CD4-positive, alpha-beta T cell treated with Interleukin-1 beta for 1 hour (primary cell): ENCODE measurements at places on chromosomes 7 and 10.

- DNase-seq = no peak
Observed at GRCh38 chr10:48232717-48233447, 41.6 kb downstream of the FRMPD2 start.

- DNase-seq = no peak
Observed at GRCh38 chr7:50706469-50706937, 76.2 kb downstream of the GRB10 start.

- no peak for DNase-seq
Observed at GRCh38 chr10:75367901-75368300, 33.7 kb downstream of the ZNF503 start.

GRCh38 chr10:34780818-34781380 lies 34.2 kb downstream of the PARD3 start:
- DNase-seq = no peak

GRCh38 chr10:113689574-113689973 lies 9.9 kb downstream of the CASP7 start:
- no peak for DNase-seq

GRCh38 chr7:76037310-76037709 lies 10.5 kb downstream of the STYXL1 start:
- DNase-seq = no peak
